NCI-H1694 treated with DMSO at 0.1 percent for 48 hours (cell line): ENCODE measurements at places on chromosomes 2 and 18.

DNA sequence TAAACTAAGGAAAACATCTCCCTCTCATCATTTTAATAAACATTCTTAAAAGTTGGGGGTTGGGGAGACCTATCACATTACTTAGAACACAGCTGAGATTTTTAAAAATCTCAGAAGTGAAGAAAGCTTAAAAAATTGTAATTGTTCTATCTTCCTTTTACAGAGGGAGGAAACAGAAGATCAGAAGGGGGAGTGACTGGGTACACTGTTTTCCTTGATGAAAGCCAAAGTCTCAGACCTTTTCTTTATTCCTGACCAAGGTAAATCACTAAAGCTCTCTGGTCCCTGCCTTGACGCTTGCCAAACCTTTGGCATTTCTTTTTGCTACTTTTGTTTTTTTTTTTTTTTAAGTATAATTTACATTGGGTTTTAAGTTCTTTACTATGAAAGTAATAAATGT, 85.0 kb upstream of the DTNB start:
- no peak for DNase-seq

DNA sequence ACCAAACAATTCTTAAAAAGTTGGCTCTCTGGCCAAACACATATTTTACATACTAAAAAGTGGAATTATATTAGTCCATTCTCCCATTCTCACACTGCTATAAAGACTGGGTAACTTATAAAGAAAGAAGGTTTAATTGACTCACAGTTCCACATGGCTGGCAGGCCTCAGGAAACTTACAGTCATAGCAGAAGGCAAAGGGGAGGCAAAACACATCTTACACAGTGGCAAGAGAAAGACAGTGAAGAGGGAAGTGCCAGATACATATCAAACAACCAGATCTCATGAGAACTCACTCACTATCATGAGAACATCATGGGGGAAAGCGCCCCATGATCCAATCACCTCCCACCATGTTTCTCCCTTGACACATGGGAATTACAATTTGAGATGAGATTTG, 42.6 kb downstream of the EDAR start:
- no peak for DNase-seq

GRCh38 chr2:147030966-147031720, 813.7 kb upstream of the ACVR2A start:
- no peak for DNase-seq

- DNase-seq: no peak
These were observed 170.3 kb downstream of the GFPT1 start for GRCh38 chr2:69216535-69217332.

DNA sequence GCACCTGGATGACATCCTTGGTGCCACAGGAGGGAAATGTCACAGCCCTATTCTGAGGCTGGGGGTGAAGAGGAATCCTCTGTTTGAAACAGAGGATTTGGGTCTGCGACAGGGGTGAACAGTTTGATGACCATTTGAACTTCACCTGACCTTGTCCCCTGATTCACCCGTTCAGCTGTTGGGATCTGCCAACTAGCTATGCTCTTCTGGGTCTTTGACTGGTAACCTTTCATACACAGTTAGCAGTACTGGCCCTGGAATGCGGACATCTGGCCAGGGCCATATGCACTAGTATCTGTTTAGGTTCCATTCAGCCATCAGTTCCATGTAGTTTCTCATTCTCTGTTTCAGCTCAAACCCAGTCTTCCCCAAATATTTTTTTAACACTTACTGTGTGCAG, 72.6 kb upstream of the MCFD2 start:
- DNase-seq: peak; percentile 11

- no peak for DNase-seq
These were observed 547.1 kb upstream of the ZEB2 start for GRCh38 chr2:145066856-145067548.
